Aorta (tissue), 5 donors: ENCODE measurements at places on chromosomes 11 and 22.

- DNase-seq, result no peak
Observed at GRCh38 chr22:38291201-38291777, 18.5 kb upstream of the TMEM184B start.

DNA sequence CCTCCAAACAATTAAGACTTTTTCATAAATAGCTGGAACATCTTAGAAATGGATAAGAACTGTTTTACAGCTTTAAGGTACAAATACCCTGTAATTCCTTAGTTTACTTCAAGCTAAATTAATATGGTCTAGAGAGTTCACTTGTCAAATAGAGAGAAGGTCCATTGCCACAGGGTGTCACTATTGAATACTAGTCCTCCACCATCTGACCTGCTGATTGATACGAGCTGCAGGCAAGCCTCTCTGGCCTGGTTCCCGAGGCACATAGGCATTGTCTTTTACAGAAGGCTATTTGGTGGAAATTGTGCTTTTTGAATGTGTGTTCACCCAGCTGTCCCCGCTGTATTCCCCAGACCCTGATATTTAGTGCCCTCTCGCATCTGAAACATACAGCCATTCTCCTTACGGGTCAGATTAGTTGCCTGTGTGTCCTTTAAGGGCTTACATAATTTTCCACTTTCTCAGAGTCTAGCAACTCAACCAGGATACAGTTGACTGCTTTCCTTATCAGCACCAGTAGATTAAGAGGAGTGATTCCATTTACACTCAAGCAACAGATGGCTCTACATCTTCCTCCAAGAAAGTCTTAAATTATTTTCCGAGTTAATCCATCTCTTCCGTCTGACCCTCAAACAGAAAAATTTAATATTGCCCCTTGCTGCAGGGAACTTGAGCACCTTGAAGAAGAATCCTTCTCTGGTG is 788.8 kb upstream of the FAT3 start:
- DNase-seq, result no peak

DNA sequence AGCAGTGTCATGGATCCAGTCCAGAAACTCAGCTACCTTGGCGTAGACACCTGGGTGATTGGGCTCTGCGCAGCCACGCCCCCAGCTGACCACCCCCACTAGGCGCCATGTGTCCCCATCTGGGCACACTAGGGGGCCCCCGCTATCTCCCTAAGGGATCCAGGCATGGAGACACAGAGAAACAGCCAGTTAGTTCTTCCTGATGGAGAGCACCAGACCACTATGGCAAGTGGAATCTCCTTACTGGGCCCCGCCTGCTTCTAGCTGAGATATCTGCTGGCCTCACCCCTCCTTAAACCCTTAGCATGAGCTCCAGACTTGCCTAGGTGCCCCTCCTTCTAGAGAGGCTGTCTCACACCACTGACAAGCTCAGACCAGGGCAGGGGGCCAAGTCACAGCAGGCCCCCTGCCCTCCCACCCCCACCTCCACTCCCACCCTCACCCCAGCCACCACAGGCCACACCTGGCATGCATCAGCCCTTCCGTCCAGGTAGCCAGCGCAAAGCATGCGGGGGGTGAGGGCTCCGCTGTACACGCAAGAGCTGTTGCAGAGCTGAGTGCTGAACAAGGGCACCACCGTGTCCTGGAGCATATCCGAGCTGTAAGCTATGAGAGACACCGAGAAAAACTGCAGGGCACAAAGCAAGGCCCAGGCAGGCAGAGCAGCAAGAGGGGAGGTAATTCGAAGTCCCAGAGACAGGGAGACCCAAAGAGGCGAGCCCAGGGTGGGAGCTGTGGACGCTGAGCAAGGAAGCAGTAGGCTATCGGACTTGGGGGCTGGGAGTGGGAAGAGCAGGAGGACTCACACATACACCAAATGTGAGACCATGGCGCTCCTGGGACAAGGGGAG is 16.1 kb downstream of the TMPRSS5 start:
- no peak for DNase-seq

- DNase-seq, result no peak
Observed at GRCh38 chr11:13775471-13775870, 107.0 kb downstream of the FAR1 start.

GRCh38 chr11:72583177-72583553 is 91.1 kb downstream of the PDE2A start:
- DNase-seq, result peak; percentile 63
